ENCODE measurements at places on chromosomes 7 and 10.

DNA sequence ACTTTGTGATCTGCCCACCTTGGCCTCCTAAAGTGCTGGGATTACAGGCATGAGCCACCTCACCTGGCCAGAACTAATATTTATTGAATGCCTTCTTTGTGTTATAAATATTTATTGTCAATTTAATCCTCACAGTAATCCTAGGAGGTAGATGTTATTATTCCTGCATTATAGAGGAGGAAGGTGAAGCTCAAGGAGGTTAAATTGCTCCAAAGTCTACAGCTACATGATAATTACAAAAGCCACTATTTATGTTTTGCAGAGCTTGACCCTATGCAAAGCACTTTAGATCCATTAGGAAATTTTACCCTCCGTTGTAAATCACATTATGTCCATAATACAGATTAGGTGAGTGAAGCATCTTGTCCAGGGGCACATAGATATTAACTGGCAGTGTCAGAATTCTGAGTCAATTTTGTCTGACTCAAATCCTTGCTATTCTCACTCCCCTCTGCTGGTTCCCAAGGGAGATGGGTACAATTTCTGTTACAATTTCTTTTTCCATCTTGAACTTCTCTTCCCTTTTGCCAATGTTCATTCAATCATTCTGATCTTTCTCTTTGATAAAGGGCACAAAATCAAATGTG, 25.7 kb upstream of the CDK14 start:
- no peak for DNase-seq

DNA sequence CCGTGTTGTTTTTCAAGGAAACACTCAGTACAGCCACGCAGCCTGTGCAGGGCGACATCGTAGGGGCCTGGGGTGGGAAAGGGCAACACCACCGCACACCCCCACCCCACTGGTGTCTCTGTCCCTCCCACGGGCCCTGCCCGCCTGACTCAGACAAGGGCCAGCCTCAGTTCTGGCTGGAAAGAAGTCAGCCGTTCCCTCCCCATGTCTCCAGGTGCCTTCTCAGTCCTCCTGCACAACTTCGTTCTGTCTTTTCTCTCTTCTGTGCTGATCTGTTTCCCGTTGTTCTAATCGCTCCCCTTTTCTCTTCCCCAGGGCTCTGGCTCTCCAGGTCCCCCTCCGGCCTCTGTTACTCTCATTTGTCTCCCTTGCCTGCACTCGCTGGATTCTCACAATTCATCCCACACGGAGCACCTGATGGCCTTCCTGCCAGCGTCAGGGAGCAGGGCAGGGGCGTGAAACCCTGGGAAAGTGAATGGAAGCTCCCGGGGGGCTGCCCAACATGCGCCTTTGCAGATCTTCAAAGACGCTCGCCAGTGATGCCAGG, 97.7 kb downstream of the WDR37 start:
- no peak for DNase-seq

GRCh38 chr7:74039337-74039736, 11.4 kb downstream of the ELN start:
- DNase-seq = no peak

- DNase-seq = no peak
These were observed 156.4 kb upstream of the MINDY3 start for GRCh38 chr10:16016688-16017087.

GRCh38 chr10:127153181-127153580, 43.2 kb downstream of the INSYN2A start:
- no peak for DNase-seq

DNA sequence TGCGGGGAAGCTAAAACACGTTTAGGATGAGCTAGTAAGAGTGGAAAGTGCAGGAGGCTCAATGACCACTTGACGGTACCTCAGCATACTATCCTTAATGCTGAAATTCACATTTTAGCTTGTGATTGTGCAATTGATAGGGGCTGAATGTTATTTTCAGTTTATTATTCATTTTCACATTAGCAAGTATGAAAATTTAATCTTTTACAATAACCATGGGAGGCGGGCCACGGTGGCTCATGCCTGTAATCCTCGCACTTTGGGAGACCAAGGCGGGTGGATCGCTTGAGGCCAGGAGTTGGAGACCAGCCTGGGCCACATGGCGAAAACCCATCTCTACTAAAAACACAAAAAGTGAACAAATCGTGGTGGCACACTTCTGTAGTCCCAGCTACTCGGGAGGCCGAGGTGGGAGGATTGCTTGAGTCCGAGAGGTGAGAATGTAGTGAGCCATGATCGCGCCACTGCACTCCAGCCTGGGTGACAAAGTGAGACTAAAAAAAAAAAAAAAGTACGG, 22.0 kb upstream of the ANLN start:
- DNase-seq = no peak
